Thoracic aorta (tissue), 2 donors: ENCODE measurements at places on chromosomes 12 and 14.

GRCh38 chr12:234019-234418 is 20.1 kb upstream of the SLC6A12 start:
- DNase-seq: no peak

DNA sequence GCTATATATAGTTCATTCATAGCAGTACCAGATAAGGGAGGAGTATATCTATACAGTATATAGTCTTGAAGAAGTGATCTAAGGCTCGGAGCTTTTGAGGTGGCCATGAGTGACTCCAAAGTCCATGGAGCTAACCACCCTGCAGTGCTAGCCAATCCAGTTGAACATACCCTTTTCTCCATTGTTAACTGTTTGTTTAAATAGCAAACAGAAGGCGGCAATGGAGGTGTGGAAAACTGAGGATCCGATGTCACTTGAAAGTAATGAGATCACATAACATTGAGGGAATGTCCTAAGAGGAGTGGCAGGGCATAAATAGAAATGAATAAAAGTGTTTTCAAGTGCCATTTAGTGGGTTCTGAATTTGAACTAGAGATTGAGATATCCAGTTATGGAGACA is 12.4 kb upstream of the SNAPC1 start:
- DNase-seq: no peak

DNA sequence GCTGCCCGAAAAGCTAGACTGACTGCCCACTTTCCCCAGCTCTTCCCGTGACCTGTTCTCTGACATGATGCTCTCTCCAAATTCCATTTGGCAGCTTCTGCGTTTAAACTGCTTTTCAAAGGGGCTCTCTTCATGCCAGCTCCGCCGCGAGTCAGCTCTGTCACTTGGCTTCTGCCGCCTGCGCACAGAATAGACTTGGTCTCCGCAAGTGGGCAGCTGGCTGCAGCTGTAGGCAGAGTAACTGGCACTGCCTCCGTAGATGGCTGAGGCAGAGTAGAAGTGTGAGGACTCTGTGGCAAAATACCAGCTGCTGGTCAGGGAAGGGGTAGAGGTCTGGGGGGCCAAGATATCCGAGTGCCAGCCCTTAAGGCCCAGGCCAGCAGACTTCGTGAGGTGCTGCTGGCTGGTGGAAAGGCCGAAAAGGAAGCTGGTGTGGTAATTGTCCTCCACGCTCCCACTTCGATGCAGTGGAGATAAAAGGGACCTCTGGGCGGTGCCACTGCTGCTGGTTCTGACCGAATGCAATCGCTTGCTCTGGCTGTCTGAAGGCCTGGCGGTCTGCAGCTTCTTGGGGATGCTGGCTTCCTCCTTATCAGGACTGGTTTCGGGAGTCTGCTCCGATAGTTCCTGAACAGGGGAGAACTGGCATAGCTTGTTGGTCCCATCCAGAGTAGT is 85.7 kb downstream of the DUSP16 start:
- no peak for DNase-seq

- DNase-seq: no peak
Observed at GRCh38 chr14:21084998-21085853, 13.2 kb downstream of the ZNF219 start.

DNA sequence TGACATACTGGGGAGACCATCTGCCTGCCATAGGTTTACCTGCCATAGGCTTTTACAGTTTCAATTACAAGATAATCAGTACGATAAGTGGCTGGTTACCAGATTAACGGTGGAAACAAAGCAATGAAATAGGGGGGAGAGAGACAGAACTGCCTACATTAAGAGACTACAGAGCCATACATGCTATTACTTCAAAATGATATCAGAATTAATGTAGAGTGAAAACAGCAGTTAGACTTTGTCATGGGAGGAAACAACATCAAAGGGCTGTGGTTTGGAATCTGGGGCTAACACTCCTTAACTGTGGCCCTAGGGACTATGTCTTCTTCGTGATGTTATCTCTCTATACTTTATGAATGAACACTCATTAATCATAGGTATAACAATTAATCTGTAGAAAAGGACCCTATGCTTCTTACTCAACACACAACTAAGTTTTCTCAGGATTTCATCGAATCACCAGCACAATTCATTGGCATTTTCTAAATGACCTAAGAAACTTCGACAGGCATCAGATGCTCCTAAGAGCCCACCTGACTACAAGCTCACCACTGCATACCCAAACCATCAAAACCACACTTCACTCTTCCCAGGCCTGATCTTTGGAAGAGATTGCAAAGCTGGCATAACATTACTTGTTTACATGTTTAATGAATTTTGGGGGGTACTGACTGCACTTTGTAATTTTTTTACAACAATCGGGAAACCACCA is 475.6 kb upstream of the SOX5 start:
- no peak for DNase-seq
